HFFc6 (cell line): ENCODE measurements at places on chromosomes 3 and 15.

GRCh38 chr3:79410136-79410535 is 357.7 kb downstream of the ROBO1 start:
- DNase-seq: no peak

DNA sequence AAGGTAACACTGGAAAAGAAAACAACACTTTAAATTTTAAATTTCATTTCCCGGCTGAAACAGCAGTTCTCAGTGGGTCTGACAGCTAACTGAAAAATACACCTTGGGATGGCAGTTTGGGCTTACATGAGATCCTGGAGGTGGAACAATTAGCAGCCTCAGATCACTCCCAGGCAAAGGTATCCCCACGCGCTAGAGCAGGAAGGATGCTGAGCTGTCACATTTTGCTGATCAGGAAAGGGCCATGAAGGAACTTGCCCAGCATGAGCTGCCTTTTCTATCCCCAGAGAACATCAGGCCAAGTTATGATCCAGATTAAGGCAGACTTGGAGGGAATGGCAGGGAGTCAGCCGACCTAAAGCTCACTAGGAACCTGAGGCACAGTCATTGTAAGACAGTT is 204.8 kb upstream of the SLC2A2 start:
- no peak for DNase-seq

GRCh38 chr3:53194210-53195065 is 33.4 kb downstream of the PRKCD start:
- DNase-seq: no peak

GRCh38 chr3:50982540-50983325 is 308.0 kb downstream of the DOCK3 start:
- no peak for DNase-seq

- DNase-seq: peak; percentile 83
Measured at GRCh38 chr3:183764847-183765731, 60.3 kb downstream of the MAP6D1 start.

DNA sequence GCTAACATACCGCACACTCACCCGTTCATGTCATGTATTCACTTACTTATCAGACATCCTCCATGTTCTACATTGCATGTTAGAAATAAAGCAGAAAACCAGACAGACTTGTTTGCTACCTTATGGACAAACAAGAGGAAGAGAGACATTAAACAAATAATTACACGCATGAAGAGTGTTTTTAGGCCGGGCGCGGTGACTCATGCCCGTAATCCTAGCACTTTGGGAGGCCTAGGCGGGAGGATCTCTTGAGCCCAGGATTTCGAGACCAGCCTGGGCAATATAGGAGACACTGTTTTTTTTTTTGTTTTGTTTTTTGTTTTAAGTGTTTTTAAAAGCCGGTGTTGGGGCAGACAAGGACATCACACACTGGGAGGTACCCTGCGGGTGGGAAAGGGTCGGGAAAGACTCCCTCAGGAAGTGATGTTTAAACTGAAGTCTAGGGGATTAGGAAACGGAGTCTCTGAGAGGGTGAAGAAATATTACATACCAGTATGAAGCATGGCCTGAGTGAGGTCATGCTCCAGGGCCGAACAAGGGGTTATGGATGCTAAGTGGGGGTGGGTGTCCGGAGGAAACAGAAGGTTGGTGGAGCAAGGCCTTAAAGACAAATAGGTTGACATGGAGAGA is 2.1 kb upstream of the USP3 start:
- DNase-seq: no peak

GRCh38 chr3:54573858-54574257 is 354.0 kb downstream of the LRTM1 start:
- no peak for DNase-seq

DNA sequence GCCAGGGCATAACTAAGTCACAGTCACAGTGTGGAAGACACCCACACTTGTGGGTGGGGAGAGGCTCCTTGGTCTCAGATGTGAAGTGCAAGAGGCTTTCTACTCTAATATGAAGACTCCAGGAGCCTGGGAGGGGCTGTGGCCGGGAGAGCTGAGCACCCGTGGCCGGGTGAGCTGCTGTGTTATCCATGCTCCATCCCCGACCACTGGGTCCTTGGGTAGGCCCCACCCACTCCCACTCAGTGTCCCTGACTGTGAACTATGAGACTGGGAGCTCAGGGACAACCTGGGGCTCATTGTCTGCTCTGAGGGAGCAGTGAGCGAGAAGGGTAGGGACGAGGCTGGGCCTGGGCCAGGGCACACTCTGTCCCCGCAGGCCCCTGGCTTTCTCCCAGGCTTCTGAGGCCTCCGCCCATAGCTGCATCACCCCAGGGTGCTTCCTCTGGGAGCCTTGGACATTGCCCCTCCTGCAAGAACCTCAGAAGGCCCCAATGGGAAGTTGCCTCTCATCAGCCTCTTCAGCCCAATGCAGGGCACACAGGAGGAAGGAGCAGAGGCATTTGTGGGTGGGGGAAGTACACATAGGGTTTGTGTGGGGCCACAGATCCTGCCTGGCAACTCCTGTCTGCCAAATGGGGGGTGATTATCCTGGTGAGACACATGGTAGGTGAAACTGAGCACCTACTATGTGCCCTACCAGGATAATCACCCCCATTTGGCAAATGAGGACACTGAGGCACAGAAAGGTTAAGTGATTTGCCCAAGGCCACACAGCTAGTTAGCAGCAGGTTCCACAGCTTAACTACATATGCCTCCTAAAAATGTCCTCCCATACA is 2.4 kb downstream of the ANPEP start:
- peak; percentile 61 for DNase-seq

GRCh38 chr3:180881065-180881801 is 31.2 kb upstream of the FXR1 start:
- DNase-seq: no peak

GRCh38 chr3:197216169-197216860 is 82.1 kb downstream of the DLG1 start:
- peak; percentile 43 for DNase-seq

GRCh38 chr3:118641608-118642007 is 393.0 kb downstream of the IGSF11 start:
- no peak for DNase-seq

- DNase-seq: no peak
Measured at GRCh38 chr3:125107363-125107762, 51.6 kb upstream of the HEG1 start.

- peak; percentile 18 for DNase-seq
Measured at GRCh38 chr15:63915873-63916771, 82.4 kb upstream of the HERC1 start.

DNA sequence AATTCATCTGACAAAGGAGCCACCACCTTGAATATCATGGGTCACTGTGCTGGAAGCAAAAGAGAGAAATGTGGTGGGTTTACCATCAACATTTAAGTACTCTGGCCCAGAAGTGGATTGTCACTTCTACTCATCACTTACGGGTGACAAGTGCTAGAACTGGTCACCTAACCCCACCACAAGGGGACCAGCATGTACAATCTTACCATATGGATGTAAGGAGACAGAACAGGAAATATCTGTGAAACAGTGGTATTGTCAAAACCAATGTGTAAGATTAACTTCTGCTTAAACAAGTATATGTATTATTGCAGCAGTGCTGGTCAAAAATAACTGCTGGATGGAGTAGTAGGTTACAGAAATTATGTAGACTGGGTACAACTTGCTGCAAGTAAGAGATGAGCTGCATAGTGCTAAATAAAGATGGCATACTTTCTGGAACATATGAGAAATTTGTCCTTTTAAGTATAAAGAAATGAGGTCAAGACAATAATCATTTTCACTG is 171.8 kb downstream of the POTEB3 start:
- DNase-seq: no peak

- no peak for DNase-seq
Measured at GRCh38 chr15:81809543-81809942, 236.3 kb downstream of the MEX3B start.

- no peak for DNase-seq
Measured at GRCh38 chr3:49219132-49219531, 47.7 kb downstream of the KLHDC8B start.

DNA sequence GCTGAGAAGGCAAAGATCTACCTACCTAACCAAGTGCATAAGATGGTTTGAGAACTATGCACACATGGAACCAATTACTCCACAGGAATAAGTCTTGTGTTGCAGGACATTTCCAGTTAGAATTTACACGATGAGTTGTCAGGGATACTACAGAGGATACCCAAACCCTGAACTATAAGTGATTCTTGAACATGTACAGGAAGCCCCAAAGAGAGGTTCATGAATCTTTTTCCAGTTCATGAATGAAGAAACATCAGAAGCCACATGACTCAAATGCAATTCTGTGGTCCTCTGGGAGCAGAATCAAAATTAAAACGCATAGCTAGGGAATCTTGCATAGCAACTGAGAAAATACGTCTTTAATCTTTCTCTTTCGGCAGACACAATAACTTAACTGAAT is 114.1 kb upstream of the LMCD1 start:
- no peak for DNase-seq

DNA sequence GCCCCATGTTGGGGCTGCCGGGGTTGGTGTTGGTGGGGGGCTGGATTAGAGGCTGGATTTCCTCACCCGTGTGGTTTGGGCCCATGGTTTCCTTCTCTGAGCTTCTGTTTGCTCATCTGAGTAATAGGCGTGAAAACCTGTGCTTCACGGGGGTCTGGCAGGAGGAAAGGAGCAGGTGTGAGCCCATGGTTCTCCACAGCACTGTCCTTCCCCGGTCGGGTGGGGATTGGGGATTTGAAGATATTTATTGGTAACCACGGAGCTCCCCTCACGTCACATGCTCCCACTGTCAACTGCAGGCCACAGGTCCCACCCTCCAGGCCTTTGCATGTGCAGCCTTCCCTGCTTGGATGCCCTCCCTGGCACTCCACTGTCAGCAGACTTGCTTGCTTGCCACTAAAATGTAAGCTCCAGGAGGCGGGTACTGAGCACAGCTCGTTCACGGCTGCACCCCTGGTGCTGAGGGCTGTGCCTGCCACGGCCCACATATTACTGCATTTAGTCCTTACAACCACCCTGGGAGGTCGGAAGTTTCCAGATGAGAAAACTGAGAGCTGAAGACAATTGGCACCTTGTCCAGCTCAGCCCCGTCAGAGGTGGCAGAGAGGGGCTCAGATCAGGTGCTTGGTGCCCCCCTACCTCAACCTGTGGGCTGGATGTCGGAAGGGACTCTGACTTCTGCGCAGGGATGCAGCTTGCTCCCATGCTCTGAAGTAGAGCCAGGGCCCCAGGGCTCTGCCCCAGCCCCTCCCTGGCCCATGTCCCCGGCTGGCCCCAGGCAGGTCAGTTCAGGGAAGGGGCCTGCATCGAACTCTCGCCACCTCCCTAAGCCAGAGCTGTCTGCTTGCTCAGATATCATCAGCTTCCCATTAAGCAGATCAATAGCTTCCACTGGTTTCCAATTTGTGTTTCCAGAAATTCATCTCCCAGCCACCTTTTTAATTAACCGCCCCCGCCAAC is 29.4 kb upstream of the IQSEC1 start:
- no peak for DNase-seq

- no peak for DNase-seq
Measured at GRCh38 chr3:172187511-172187910, 148.1 kb downstream of the FNDC3B start.

DNA sequence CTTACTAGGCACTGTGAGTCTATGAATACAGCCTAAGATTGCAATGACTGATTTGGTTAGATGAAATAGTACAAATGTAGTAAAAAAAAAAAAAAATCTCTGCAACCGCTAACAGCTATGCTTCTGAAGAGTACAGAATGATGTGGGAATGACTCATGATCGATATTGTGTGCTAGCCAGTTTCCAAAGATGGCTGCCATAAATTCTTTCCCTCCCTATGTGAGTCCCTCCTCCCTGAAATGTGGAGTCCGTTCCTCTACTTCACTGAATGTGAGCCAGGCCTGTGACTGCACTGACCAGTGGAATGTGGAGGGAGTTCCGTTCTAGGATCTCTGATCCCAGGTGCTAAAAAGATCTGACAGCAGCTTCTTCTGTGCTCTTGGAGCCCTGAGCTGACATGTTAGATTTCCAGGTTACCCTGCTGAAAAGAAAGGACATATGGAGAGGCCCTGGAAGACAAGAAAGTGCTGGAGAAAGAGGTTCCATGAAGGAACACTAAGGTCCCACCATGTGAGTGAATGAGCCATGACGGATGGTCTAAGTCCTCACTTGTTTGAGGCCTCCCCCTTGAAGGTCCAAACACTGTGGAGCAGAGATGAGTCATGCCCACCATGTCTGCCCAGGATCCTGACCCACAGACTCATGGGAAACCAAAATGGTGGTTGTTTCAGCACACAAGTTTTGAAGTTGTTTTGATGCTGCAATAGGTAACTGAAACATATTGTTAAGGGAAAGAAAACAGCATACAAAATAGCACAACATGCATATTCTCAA is 46.3 kb downstream of the DGKG start:
- DNase-seq: peak; percentile 46

DNA sequence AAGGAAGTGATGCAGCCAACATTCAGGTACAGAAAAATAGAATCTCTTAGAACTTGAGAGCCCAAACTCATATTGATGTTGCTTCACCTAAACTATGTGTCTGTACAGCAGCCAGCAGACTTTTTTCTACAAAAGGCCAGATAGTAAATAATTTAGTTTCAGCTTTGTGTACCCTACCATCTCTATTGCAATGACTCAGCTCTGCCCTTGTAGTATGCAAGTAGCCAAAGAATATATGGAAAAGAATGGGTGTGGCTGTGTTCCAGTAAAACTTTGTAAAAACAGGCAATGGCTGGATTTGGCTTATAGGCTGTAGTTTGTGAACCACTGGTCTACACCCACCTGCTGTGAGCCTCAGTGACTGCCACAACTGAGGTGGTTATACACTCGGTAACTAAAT is 392.5 kb upstream of the RARB start:
- no peak for DNase-seq

GRCh38 chr15:66757030-66757429 is 55.0 kb downstream of the SMAD6 start:
- DNase-seq: no peak

DNA sequence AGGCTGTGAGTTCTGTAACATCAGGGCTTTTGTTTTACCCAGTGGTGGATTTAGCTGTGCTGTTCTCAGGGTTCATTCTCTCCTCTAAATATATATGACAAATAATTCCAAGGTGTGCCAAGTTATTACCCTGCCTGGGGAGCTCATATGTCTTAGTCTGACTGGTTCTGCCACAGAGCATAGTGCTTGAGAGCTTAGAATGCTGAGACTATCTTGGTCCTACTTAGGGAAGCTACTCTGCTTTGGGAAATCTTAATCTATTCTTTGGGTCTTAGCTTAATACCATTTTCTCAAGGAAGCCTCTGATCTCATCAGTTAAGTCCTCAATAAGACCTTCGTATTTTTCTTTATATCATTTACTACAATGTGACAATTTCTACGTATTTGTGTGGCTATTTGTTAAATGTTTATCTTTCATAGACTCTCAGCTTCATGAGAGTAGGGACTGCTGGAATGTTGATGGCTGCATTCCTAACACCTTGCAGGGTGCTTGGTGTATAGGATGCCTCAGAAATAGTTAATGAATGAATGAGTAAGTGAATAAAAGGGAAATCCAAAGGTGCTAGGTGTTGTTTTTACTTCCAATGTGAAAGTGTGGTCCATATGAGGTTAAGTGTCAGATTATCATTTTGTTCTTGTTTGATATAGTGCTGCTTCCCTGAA is 1.8 kb downstream of the OTOL1 start:
- DNase-seq: no peak

GRCh38 chr3:38720465-38720864 is 71.0 kb upstream of the SCN5A start:
- DNase-seq: no peak
